Left hindlimb (tissue), 1 donor: ENCODE measurements at places on chromosomes 1 and 21.

DNA sequence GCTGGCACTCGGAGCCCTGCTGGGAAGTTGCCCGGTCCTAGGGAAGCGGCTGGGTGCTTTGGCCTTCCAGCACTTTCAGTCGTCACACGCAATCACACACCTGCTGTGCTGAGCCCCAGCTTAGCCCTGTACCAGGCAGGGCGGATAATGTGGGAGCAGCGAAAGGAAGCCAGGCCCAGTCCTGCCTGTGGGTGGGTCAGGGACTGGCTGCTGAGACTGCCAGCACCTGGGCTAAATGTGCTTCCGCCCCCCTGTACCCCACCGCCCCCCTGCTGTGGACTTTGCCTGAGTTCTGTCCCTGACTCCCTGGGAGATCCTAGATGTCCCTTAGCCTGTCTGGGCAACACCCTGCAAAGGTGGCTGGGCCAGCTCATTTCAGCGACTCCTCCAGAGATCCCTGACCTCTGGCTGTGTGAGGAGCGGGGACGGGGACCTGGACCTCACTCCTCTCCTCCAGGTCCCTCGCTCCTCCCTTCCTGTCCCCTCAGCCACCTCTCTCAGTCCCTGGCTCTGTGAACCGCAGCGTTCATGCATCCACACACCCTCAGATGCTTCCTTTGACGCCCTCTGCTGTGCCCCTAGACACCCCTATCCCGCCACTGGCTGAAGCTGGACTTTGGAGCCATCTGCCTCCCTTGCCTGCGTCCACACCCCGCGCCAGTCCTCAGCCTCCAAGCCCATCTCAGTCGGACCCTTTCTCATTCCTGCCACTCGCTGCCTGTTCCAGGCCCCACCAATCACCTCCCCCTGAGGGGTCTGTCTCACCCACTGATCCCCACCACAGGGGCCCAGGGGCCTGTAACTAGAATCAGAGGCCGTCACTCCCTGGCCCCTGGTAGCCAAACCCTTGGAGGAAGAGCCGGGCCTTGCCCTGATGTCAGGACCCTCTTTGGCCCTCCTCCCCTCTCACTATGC, 1.4 kb downstream of the MMEL1 start:
- DNase-seq, result no peak

DNA sequence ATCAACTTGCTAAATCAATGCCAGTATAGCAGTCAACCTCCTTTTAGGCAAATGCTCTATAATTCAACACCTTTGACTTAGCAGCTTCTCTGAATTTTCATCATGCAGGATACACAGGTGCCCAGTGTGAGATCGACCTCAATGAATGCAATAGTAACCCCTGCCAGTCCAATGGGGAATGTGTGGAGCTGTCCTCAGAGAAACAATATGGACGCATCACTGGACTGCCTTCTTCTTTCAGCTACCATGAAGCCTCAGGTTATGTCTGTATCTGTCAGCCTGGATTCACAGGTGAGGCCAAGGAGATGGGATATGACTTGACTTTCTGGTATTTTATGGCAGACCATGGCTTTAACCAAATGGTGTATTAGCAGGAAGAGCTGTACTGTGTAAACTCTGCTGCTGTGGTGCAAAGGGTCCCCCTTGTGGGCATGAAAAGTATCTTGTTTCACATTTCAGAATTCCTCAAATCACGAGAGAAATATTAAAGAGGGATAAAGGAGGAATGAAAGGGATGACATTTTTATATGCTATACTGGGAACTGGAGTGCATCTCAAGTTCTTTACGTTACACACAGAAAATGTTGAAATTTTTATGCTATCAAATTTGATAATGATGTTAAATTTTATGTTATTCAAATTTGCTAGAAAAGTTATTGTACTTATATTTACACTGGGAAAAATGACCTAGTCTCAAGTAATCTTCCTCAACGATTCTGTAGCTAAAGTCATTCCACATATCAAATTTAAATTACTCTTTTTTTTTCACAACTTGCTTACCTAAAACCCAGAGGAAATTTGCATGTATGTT, 88.9 kb downstream of the CRB1 start:
- DNase-seq, result no peak

- no peak for DNase-seq
Observed at GRCh38 chr1:117433943-117434342, 66.7 kb downstream of the MAN1A2 start.

- DNase-seq, result no peak
Observed at GRCh38 chr1:6959491-6959890, 174.2 kb downstream of the CAMTA1 start.

DNA sequence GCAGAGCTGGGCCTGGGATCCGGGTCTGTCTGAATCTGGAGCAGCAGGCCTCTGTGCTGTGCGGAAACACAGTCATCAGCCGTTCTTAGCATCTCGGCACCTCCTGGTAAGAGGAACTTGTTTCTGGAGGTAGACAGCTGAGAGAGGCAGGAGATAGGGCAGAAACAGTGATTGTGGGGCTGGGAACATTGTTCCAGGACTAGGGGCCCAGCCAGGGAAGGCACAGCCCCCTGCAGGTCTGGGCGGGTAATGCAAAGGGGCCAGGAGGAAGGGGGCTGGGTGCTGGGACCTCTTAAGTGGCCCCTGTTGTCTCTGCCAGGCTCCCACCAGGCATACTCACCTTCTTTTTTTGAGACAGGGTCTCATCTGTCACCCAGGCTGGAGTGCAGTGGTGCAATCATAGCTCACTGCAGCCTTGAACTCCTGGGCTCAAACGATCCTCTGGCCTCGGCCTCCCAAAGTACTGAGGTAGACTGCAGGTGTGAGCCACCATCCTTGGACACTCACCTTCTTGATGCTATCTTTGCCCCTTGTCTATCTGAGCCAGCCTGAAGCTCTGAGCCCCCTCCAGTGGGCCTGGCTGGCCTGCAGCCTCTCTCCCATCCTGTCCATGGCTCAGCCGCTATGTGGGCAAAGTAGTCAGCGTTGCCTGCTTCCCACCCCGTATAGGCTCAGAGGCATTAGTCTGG, 134.3 kb upstream of the ZBTB40 start:
- DNase-seq, result no peak

DNA sequence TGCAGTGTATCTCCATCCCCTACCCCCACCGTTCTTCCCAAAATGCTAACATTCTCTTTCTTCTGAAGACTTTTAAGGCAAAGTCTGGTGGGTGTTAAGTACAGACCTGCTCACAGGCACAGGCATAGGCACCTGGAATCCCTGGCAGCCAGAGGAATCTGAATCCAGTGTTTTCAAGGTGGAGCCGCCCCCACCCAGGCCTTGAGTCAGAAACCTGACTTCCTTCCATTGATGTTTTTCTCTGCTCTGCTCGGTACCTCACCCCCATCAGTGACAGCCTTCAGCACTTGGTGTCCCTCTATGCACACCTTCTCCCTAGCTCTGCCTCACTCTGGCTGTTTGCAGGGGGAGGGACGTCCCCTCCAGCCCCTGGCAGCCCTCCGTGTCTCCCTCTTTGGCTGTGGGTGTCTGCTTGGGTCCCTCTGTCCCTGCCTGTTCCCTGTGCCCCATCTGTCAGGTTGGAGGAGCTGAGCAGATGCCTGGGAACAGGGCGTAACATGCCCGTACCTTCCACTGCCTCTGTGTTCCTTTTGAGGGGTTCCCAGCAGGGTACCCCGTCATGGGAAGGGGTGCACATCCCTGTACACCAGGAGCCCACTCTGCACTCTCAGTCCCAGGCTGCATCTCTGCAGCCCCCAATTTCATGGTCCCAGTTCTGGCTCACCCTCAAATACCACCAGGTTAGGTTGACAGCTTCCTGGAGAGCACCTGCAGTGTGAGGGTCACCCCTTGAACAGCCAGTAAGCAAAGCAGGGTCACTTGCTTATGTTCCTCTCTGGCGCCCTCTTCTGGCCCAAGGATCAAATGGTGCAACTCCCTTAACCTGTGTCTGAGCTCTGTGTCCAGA, 6.7 kb downstream of the NCDN start:
- DNase-seq, result no peak

DNA sequence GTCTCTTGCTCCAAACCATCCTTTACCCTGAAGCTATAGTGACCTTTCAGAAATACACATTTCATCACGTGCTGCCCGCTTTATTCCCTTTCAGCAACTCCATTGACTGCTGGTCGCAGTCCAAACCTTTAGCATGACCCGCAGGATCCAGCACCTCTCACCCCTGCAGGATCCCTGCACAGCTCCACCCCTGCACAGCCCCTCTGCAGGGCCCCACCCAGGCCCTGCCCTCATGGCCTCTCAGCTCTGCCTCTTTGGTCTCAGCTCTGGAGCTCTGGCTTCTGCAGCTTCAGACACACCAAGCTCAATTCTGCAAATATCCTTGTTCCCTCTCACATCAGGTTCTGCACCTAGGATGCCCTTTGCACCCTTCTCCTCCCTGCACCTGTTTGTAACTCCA, 264.9 kb upstream of the C1orf174 start:
- no peak for DNase-seq
